ENCODE measurements at places on chromosomes 7 and 10.

DNA sequence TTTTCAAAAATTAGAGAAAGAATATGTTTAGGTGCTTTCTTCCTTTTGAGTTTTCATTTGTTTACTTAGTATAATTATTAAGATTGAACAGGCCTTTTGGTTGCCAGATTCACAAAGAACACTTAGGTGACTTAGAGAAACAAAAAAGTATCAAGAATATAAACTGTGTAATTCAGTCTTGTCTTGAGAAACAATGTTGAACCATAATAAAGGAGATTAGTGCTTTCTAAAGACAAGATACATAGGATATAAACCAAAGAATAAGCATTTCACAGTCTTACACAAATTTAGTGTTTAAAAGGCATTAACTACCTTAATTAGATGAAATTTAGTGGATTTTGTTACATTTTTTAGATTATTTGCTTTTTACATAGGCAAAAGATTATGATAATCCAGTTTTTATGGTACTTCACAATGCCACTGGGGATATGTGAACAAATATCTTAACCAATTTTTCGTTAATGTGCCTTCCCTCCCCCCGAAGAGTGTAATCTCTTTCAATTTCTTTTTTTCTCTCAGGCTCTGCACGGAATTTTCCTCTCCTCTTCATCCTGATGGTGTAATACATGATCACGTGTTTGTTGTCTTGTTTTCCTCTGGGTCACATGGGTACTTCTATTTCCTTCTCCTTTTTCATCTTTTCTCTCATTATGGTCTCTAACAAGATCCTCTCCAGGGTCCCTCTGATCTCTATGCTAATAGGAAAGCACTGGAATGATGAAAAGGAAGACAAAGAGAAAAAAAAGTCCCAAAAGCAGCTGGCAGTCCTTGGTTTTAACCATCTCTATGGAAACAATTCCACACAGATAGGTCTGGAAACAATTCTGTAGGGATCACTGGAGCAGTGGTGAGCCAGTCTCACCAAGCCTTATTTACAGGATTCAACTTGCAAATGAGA is 3.7 kb upstream of the HNRNPH3 start:
- DNase-seq, result no peak

DNA sequence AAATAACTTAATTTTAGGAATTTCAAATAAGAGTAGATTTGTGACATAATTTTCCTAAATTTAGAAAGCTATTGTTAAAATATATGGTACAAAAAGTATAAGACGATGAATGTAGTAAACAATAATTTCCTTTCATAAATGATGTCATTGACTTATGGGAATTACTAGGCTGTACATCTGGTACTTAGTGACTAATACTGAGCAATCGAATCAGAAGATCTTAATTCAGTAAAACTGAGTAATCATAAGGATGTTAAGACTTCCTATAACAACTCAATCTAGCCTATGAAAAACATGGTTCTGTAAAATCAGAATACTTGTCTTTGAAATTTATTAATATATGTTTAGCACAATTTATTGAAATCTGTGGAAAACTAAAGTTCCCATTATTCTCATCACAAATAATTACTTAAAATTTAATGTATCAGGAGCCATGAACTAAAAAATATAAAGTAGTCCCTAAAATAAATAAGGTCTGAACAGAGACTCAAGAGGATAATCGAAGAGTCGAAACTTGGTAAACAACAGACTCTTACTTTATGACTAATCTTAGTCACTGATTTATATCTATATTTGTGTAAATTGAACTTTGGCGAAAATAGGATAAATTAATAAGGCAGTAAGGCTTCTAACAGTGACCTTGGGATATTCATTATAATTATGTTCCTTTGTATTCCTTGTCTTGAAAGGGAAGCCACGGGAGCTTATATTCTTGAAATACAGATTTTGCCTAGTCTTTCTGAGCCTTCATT is 142.1 kb downstream of the HGF start:
- DNase-seq, result no peak

- no peak for DNase-seq
These were observed 126.6 kb downstream of the LRRC4 start for GRCh38 chr7:127904670-127904985.

DNA sequence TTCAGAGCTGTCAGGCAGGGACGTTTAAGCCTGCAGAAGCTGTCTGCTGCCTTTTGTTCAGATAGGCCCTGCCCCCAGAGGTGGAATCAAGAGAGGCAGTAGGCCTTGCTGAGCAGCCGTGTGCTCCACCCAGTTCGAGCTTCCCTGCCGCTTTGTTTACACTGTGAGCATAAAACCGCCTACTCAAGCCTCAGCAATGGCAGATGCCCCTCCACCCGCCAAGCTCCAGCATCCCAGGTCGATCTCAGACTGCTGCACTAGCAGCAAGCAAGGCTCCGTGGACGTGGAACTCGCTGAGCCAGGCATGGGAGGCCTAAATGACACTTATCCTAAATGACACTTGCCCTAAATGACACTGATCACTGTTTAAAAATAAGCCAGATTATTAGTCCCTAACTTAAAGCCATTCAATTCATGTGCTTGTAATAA is 6.8 kb upstream of the ASB15 start:
- DNase-seq, result no peak

- no peak for DNase-seq
These were observed 115.5 kb downstream of the LSMEM1 start for GRCh38 chr7:112596260-112596659.

GRCh38 chr7:158966780-158967390 is 110.5 kb downstream of the DYNC2I1 start:
- no peak for DNase-seq

DNA sequence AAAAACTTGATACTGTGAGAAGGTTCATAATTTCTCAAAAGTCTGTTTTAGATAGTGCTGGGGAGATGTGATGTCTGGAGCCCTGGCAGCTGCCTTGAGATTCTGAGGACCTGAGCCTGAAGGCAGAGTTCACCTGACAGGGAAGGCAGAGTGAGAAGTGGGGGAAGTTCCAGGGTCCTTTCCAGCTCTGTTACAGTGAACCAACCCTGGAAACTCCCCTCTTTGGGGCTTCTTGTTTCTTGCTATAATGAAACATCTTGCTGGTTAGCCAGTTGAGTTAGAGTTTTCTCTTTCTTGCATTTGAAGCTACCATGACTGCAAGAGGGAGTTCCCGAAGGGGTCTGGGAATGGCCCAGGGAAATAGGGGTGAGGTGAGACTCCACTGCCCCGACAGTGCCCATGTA is 158.9 kb upstream of the TNRC18 start:
- DNase-seq, result no peak

GRCh38 chr10:11794566-11794965 is 28.6 kb upstream of the PROSER2 start:
- DNase-seq, result no peak

DNA sequence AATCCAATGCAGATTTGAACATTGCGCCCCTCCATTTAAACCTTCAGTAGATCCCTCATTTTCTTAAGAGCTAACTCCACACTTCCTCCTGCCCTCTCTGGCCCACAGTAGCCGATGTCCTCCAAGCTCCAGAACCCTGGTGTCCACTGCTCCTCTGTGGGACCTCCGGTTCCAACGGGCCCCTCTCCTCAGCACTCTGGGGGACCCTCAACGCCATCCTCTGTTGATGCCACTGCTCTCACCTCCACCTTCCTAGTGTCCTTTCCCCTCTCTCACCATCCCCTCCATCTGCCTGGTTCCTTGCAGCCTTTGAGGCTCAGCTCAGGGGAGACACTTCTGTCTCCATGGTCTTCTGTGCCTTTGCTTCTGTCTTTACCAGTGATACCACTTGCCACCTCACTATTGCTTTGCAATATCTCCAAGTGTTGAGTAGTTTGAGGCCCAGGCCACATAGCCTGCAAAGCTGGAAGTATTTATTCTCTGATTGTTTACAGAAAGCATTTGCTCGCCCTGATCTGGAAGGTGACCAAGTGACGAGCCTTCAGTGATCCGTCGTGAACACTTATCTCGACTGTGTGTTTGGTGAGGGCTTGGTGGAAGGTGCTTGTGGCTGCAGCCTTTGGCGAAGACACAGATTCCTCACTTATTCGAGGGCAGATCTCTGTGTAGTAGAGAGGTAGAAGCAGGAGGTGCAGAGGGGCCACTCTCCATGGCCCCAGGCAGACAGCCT is 104.8 kb upstream of the SHH start:
- DNase-seq, result peak; percentile 75

DNA sequence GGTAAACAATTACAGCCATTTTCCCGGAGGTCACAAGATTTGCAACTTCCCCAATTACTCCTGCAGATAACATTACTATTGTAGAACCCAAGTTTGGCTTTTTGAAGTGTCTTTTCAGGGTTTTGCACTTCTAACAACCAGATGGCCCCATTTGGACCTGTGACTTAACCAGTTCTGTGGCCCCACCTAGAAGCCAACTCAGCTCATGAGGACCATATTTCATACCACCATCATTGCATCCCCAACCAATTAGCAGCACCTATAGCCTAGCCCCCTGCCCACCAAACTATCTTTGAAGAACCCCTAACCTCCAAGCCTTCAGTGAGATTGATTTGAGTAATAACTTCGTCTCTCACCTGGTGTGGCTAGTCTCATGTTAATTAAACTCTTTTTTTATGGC is 51.3 kb upstream of the WDR11 start:
- no peak for DNase-seq

DNA sequence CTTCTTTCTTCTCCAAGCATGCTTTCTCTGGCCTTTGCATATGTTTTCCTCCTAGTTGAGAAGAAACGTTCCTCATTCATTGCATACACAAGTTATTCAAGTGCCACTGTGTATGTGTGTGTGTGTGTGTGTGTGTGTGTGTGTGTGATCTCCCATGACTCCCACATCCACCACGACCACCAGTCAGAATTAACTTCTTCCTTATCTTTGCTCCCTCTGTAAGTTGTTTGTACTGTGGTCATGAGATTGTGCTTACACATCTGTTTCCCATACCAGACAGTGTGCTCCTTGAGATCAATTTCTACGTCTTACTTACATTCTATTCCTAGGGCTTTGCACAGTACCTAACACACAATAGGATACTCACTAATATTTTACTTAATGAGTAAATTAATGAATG is 22.4 kb upstream of the FAM13C start:
- DNase-seq, result no peak

GRCh38 chr7:30705596-30705995 is 23.3 kb upstream of the CRHR2 start:
- no peak for DNase-seq

- no peak for DNase-seq
These were observed 41.1 kb upstream of the RBM33 start for GRCh38 chr7:155603205-155603857.

- no peak for DNase-seq
These were observed 27.8 kb upstream of the LRRN3 start for GRCh38 chr7:111063166-111063565.

DNA sequence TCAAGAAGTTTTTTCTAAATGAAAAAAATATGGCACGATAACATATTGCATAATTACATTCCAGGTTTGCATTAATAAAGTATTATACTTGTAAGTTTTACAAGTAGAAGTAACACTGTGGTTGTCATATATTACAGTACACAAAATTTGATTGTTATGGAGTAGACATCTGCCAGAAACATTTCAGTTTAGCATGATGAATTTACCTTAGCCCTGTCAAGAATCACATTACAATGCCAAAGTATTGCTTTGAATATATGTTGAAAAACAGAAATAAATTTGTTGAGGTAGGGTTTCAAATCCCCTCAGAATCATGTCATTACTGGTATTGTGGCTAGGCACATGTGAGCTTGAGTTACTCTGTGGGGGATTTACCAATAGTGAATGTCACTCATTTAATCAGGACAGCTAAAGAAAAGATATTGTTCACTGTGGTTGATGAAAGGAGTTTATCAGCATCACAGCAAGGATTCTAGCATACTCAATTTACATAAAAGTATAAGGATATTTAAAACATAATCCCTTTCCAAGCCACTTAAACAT is 112.1 kb downstream of the MDFIC start:
- DNase-seq, result no peak

DNA sequence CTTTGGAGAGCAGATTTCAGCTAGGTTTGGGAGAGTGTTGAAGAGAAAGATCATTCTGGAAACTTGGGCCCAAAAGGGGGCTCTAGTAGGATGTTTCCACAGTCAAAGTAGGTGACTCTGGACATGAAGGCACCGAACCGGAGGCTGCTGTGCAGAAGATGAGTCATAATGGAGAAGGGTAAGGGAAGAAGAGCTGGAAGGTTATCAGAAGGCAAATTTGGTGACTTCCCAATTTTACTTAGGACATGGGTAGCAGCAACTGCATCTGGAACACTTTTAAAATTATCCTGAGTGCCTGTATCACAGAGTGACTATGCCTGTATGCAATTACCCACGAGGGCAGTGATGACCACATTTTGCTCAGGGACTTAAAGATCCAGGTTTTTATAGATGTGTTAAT is 38.8 kb downstream of the PIK3AP1 start:
- no peak for DNase-seq

- DNase-seq, result no peak
These were observed 43.6 kb downstream of the THNSL1 start for GRCh38 chr10:25059990-25060389.

DNA sequence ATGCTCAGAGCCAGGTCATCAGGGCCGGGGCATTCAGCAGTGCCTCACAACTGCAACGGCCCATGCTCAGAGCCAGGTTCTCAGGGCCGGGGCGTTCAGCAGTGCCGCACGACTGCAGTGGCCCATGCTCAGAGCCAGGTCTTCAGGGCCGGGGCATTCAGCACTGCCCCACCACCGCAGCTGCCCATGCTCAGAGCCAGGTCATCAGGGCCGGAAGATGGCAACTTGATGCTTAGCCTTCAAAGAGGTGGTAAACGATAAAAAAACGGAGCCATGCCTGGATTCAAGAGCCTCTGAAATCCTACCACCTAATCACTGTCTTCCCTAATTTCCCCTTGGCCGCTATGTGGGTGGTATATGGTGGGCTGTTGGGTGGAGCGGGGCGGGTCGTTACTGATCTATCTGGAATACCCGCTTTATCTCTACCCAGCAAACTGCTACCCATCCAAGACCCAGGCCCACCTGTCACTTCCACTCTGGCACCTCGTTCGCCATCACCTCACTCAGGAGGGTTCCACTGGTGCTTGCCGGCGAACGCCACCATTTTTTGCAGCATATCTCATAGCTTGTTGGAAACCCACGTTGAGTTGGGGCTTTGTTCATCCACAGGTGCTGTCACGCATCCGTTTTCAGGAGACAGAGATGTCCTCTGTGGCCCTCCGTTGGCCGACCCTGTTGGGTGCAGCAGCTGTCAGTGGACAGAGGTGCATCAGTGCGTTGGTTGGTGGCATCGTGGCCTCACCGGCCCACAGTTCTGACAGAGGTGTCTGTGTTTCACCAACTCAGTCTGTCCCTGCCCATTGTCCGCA is 221.1 kb downstream of the EBF3 start:
- no peak for DNase-seq

DNA sequence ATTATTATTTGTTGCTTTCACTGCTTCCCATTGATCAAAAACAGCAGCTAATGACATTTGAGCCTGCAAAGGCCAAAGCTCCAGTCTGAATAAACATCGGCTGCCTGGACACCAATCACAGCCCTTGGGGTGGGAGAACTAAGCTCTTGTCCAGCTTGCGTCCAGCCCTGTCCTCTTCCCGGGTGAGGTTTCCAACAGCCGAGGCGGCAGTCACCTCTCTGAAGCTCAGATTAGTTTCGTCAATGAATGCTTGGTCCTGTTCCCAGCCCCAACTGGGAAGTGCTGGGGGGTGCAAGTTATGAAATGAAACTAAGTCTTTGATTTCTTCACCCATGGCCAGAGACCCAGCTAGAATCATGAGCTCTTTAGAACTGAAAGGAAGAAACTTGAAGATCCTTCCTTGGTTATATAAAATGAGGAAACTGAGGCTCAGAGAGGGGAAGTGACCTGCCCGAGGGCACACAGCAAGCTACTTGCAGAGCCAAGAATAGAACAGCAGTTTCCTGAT is 114.0 kb upstream of the TCF7L2 start:
- DNase-seq, result peak; percentile 85

Data from right lobe of liver (tissue), 6 donors.